Left kidney (tissue), 8 donors: ENCODE measurements at places on chromosomes 3 and 15.
A peak's percentile ranks its signal among the peaks of the same experiment; 100 is the strongest.

- DNase-seq: no peak
Measured at GRCh38 chr3:114496021-114496434, 202.2 kb downstream of the TIGIT start.

GRCh38 chr15:39851500-39852092, 68.5 kb downstream of the GPR176 start:
- no peak for DNase-seq

- no peak for DNase-seq
Measured at GRCh38 chr15:52803467-52804306, 13.6 kb upstream of the ONECUT1 start.

- peak; percentile 57 for DNase-seq
Measured at GRCh38 chr15:71526060-71526820, 284.1 kb upstream of the NR2E3 start.

DNA sequence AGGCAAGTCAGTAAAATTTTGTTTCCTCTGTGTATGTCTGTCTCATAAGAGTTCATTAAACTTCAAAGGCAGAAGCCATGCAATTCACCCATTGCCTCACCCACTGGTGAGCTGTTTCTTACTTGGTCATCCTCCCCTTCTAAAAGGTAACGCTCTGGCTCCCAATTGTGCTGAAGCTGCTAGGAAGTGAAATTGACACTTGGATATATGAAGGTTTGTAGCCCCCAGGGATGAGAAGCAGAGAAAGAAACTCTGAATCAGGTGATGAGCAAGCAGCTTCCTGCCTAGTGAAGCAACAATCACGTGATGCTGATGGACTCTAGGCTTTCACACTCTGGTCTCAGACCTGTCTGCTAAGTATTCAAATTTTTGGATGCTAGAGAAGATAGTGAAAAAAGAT, 70.7 kb downstream of the CD200R1L start:
- no peak for DNase-seq

DNA sequence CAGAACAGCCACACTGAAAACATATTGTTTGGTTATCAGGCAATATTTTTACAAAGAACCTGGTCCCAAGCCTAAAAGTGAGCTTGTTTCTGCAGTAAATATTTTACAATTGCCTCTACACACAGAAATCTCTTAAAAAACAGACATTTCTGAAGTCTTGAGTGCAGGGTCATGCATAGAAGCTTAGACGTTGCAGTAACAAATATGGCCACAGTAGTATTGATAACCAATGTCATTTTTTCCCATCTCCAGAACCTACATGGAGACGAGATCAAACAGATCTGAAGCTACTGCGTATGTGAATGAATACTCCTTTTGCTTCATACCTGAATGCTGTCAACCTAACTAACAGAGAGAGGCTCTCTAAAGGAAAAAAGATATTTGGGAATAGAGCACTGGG, 19.6 kb upstream of the ARL8B start:
- no peak for DNase-seq

GRCh38 chr15:92050220-92050898, 196.9 kb downstream of the SLCO3A1 start:
- no peak for DNase-seq

GRCh38 chr15:62962101-62962995, 80.2 kb upstream of the TPM1 start:
- no peak for DNase-seq

DNA sequence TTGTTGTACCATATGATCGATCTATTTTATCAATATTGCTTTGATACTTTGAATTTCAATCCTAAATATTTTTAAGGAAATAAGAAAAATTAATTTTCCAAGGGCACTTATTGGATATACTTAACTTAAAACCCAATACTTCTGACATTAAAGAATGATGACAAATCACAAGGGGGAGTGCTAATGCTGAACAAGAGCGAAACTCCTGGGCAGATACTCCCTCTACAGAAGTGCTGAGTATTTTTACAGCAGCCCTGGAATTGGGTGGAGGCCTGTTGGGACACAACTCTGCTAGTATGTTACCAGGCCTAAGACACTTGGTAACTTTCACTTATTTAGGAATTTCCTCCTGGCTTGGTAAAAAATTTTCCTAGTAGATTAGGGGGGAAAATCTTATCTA, 46.2 kb downstream of the DENND6A start:
- peak; percentile 3 for DNase-seq

DNA sequence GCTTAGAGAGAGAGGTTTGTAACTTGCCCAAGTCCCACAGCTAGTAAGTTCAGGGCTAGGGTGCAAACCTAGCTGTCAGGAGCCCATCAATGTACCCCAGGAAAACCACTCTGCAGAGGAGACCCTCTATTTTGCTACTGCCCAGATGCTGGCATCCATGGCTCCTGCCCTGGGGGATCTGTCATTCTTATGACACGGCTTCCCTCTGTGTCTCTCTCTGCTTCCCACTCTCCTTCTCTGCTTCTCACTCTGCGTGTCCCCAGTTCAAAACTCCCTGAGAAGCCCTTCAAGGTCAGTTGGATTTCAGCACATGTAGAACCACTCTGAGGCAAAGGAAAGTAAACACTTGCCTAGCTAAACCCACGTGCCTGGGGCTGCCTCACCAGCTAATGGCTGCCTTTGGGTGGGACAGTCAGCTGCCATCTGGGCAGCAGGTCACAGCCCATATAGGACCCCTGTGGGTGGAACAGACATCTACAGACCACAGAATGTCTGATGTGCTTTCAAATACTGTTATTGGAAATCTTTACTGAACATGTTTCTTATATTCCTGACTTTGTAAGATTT, 29.4 kb upstream of the SLCO2A1 start:
- DNase-seq: no peak

GRCh38 chr3:65854606-65855304, 184.0 kb downstream of the MAGI1 start:
- no peak for DNase-seq

DNA sequence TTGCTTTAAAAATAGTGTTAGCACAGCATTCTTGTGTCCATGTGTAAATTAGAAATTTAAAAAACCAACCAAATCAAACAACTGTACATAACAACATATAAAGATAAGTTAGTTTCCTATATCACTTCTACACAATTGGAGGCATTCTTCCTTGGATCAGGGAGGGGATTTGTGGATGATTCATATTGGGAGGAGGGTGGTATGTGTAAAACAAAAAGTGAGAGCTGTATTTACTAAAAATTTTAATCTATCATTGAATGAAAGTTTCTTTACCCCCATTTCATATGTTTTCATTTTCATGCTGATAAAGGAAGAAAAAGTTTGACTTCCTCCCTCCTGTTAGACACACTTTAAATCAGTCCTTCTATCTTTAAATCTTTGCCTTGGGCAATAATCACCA, 325.0 kb downstream of the SATB1 start:
- DNase-seq: no peak

- no peak for DNase-seq
Measured at GRCh38 chr3:130948001-130948773, 54.3 kb downstream of the ATP2C1 start.

DNA sequence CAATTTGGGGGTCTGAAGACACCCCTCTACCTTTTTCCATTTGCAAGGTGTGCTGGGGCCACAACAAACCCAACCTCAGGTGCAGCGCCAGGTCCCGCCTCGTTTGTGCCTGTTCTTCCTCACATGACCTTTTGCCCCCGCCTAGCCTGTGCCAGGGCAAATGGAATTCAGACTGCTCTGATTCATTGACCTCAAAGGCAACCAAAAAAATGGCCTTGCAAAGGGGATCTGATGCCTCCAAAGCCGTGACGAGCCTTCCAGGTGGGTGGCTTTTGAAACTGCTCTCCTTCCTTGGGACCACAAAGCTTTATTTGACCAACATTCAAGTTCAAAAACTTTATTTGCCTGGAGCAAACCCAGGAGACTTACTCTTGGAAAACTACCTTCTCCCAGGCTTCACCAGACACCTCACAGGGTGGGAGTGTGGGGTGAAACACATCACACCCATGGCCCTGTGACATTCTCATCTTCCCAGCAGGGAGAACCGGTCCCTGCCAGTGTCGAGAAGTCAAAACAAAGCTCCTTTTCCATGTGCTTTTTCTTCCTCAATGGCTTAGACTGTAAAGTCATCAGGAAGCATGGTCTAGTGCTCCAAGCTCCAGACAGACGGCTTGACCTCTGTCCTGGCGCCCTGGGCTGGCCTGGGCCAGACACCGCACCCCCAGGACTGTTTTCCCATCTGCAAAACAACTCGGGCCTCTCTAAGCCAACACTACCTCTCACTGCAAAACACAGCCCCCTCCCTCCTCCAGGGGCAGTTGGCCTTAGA, 103.9 kb upstream of the HES1 start:
- no peak for DNase-seq

- no peak for DNase-seq
Measured at GRCh38 chr3:183287301-183287971, 34.4 kb downstream of the B3GNT5 start.

- DNase-seq: no peak
Measured at GRCh38 chr3:128563439-128563838, 70.4 kb upstream of the GATA2 start.

GRCh38 chr15:58369261-58369701, 62.5 kb upstream of the LIPC start:
- peak; percentile 73 for DNase-seq

- peak; percentile 90 for DNase-seq
Measured at GRCh38 chr3:129893581-129894070, at the start of gene TMCC1. TSS of gene TMCC1 (minus strand) at chr3:129893711.

- DNase-seq: no peak
Measured at GRCh38 chr3:17456046-17456445, 286.4 kb downstream of the TBC1D5 start.

DNA sequence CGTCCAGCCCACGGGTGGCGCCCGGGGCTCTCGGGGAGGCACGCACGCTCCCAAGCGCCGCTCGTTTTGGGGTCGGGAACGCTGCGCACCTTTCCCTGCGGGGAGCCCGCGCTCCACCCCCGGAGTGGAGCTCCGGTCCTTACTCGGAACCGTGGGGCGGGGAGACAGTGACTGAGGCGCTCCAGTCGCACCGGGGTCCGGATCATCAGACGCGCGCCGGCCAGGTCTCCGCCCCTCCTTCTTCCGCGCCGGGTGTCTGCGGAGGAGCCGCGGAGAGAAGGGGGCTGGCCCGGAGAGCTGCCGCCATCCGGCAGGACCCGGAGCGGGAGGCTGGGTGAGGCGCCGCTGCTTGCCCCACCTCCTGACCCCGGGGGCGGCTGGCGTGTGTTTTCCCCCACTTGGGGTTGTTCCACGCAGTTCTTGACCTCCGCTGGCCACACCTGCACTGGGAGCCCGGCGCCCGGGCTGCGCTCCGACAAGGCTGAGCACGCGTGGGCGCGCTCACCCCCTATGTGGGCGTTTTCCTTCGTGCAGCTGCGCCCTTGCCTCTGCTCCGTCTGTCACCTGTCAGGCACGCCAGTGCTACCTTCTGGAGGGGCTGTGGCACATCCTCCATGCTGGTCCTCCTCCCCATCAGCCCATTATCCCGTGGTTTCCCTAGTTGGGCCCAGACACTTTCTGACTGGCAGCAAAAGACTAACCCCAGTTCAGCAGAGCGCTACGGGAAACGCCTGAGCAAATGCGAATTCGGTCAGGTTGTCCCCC, at the start of gene MCF2L2:
MCF2L2 (minus strand) TSS at position 173 of the 765 bp plus-strand sequence. CDS start 642 bp downstream, outside the sequence.
- no peak for DNase-seq

- no peak for DNase-seq
Measured at GRCh38 chr15:40450047-40450446, 9.3 kb downstream of the BAHD1 start.

- peak; percentile 84 for DNase-seq
Measured at GRCh38 chr15:49235446-49236124, 65.5 kb downstream of the GALK2 start.

DNA sequence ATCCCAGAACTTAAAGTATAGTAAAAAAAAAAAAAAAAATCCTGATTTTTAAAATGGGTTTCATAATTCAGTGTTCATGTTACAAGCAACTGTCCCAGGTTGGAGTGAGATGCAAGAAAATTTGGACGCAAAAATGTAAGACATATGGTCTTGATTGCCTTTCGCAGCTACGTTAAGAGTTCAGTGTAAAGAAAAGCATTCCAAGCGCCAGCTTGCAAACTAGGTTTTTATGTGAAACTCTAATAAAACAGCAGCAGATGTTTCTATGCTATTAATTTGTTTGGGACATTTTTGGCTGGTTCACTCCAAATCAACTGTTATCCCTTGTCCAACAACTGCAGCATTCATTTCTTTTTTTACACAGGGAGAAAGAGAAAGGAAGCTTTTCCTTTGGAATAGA, 957.8 kb downstream of the ROBO1 start:
- no peak for DNase-seq

DNA sequence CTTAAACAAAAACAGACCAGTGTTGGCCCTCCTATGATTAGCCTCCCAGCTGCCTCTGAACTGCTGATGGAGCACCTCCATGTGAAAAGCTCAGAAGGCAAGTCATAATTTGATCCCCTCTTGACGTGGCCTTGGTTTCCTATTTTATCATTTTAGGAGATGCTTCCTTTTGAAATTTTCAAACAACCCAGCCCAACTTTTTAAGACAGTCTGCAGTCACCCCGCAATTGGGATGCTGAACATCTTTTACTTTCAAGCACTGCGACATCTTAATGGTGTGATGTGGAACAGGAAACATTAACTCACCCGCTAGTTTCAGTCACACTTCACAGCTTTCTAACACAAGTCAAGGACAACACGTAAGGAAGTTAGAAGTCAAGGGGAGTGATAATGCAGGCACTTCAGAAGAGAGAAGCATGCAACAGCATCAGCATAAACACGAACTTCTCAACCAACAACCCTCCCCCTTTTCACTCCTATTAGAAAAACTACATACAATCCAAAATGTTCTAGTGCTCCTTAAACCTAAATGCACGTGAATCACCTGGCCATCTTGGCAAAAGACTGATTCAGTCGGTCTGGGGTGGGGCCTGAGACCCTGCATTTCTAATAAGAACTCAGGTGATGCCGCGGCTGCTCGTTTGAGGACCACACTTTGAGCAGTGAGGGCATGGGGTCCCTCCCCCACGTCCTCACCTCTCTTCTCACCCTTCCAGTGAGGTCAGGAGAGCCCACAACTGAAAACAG, 161.5 kb downstream of the FOXP1 start:
- no peak for DNase-seq

DNA sequence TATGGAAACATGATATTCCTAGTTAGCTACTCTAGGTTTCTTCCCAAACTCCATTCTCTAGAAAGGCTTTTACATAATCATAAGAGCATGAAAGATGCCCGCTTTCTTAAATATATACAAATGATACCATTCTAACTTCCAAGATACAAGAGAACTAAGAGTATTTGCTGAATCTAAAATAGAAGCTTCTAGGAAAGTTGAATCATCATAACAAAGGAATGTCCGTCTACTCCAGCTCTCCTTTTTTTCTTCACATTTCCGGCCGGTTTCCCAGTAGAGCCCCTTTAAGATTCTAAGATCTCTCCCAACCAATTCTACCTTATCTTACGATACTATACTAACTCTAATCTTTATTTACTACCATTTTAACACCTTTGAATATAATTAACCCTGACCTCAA, 60.1 kb downstream of the RAD18 start:
- no peak for DNase-seq

GRCh38 chr3:37383323-37383722, 208.9 kb upstream of the LRRFIP2 start:
- DNase-seq: no peak

- DNase-seq: no peak
Measured at GRCh38 chr3:8576436-8576835, 68.2 kb downstream of the SSUH2 start.

- DNase-seq: no peak
Measured at GRCh38 chr3:131216801-131217200, 164.8 kb upstream of the NUDT16 start.
